ENCODE measurements at places on chromosomes 3 and 15. TPM values are rescaled to one million over a fixed set of nuclear protein-coding genes. Genes with fewer than 3 reads are reported as not detected.
A peak's percentile ranks its signal among the peaks of the same experiment; 100 is the strongest.

VILL gene
- 29.3 TPM for total RNA-seq

NRROS gene
- 2.0 TPM for total RNA-seq

KLHDC8B gene
- total RNA-seq, result 41.1 TPM

DNA sequence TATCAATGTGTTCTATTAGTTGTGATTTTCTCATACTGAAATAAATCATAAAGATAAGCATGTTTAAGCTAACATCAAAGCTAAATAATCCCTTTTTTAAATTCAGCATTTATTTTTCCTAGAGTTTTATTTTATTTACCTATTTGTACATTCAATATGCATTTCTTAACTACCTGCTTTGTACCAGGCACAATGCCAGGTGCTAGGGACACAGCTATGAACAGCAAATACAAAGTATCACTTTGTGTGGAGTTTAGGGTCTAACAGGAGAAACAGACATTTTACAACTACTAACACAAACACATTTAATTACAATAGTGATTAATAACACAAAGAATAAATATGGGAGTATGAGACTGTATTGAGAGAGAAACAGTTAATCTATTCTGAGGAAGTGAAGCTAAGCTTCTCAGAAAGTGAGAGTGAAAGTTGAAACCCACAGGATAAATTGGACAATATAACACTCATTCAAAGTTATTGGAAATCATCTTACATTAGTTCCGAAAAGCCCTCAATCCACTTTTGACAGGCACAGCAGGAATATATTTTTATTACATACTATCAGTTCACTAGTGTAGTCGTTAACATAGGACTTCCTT lies 159.6 kb downstream of the GBE1 start:
- no peak for DNase-seq
- H3K27me3 ChIP-seq, result no peaks in the 10 kb centered on the region
- no peaks in the 10 kb centered on the region for H3K4me1 ChIP-seq
- no peak overlapping the region for H3K4me3 ChIP-seq

MRPL3 gene
- 73.0 TPM for total RNA-seq

DNA sequence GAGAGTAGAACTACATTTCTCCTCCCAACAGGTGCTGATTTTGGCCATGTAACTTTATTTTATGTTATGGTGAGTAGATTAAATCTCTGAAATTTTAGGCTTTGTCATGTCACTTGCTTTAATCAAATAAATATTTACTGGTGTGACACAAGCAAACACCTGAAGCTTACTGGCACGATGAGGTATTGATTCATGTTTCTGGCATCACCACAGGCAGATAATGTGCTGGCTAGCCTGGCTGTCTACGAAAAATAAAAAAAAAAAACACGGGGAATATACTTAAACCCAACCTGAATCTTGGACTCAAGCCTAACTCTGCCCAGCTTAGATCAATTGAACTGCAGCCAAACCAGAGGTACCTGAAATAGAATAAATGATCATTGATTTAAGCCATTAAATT lies 65.6 kb upstream of the CADM2 start:
- H3K27ac ChIP-seq, result no peak overlapping the region
- H3K36me3 ChIP-seq, result no peaks in the 10 kb centered on the region
- no peak overlapping the region for H3K4me3 ChIP-seq
- no peaks in the 10 kb centered on the region for H3K4me1 ChIP-seq
- no peaks in the 10 kb centered on the region for H3K27me3 ChIP-seq

DNA sequence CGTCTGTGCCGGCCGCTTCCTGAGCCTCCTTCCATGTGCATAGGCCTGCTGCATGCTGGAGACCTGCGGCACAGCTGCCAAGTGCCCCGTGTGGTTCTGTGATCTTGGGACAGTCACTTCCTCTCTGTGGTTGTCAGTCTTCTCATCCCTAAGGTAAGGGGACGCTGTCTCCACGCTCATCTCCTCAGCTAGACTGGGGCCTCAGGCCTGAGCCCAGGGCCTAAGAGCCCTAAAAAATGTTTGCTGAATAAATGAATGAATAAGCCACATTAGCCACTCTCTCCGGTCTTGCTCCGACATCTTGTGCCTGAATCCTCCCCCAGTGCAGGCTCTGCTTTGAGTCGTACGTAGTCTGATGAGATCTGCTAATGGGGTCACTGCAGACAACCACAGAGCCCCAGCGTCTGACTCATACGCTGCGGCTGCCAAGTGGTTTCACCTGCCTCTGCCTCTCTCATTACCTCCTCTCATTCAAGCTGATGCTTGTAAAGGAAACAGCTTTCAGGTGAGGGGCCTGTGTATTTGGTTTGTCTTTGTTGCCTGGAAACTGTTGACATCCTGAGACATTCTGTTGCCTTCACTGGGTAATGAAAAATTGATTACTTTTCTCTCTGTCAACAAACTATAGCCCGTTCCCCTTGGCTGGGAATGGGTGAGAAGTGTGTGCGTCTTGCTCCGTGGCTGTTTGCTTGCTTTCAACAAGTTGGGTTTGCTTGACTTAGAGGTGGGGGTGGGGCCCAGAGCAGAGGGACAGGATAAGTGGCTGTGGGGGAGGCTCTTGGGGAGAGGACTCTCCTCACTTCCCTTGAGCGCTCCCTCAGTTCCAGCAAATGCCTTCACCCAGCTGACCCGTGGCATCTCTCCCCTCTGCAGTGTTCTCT lies 15.9 kb downstream of the RPLP1 start:
- DNase-seq, result peak; percentile 70
- no peak overlapping the region for H3K4me3 ChIP-seq
- peak overlapping the region; percentile 70 for H3K27ac ChIP-seq
- no peaks in the 10 kb centered on the region for H3K36me3 ChIP-seq
- H3K4me1 ChIP-seq, result peaks cover 11% of the 10 kb centered on the region
- H3K27me3 ChIP-seq, result no peaks in the 10 kb centered on the region

DNA sequence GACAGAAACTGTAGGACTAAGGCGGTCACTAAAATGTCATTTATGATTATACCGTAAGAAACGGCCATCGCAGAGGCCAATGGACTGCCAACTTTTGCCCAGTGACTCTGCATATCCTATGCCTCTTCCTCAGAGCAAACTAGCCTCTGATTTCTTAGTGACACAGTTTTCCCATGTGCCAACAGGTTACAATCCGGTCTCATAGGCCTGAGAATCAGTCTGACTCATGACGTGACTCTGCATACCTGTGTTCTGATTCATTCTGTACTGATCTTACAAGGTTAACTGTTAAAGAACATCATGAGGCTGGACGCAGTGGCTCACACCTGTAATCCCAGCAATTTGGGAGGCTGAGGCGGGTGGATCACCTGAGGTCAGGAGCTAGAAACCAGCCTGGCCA lies 17.8 kb downstream of the RUBCN start:
- no peaks in the 10 kb centered on the region for H3K4me1 ChIP-seq
- no peak for DNase-seq
- H3K27ac ChIP-seq, result no peak overlapping the region
- H3K4me3 ChIP-seq, result no peak overlapping the region
- H3K36me3 ChIP-seq, result no peaks in the 10 kb centered on the region

UBA3 gene
- 45.5 TPM for total RNA-seq

All from prostate gland (tissue), 2 donors.